Right kidney (tissue), 9 donors: ENCODE measurements at places on chromosomes 11 and 22.

- no peak for DNase-seq
Measured at GRCh38 chr22:22694106-22694505, 49.7 kb downstream of the GGTLC2 start.

GRCh38 chr11:116946414-116946813 is 109.0 kb upstream of the APOA1 start:
- no peak for DNase-seq

DNA sequence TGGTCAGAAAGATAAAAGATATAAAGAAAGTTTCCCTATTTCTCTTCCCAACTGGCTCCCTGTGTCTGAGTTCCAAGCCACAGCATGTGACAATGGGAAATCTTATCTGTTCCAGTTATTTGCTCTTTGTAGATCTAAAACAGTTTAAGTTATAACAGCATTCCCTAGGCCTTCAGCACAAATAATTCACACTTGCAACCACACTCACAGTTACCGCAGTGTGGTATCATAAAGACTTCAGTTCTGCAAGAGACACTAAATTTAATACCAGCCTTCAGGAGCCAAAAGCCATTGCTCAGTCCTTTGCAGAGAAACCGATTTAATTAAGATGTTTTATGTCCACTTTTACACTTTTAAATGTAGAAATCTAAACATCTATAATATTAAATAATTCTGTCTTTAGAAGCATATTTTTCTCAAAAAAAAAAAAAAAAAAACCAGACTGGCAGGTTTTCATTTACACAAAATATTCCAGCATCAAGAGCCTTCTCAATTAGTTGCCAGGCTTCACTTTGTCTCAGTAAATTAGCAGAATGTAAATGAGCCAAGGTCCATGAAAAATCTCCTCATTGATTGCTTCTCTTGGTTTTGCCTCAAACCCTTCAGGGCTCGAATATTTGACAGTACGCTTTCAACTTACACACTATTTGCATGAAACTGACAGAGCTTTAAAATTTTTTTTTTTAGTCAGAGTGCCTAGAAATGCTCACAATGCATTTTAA is 300.0 kb upstream of the DDI1 start:
- DNase-seq: no peak

GRCh38 chr11:65424205-65425104 is 1.9 kb downstream of the NEAT1 start:
- no peak for DNase-seq

DNA sequence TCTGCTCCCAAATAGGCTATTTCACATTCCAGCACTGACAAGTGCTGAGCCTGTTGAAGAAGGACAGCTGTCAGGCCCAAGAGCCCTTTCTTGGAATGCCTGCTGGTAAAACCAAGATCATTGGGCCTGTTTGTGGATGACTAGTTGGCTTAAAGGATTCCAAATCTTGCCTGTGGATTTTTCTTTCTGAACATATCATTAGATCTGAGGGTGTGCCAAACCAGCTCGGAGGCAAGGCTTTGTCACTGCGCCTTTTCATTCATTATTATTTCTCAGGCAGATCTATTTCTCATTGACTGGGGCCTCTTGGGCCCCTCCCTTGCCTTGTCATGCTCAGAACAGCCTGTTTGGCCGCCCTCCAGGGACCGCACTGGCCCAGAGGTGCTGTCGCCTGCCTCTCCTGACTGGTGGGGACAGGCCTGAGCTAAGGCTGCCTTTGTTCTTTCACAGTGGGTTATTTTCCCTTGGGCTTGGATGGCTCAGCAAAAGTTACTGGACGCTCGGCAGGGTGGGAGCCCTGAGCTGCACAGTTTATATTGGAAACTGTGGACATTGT is 222.7 kb upstream of the SESN3 start:
- DNase-seq: no peak

GRCh38 chr22:28986366-28986765 is 75.3 kb downstream of the C22orf31 start:
- no peak for DNase-seq

DNA sequence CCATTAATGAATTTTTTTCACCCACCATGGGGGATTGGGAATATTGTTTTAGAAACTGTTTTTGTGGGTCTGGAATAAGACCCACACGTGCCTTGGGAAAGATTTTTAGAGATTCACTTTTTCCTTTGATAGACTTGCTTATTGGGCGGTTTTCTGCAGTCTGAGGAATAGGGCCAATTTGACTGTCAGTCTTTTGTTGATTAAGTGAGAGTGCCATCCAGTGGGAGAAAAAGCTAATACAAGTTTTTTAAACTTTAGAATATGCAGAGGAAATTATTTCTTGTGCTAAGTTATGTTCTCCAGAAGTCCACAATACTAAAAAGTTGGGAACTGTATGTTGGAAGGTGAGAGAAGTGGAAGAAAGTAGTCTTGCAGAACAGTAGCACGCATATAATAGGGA is 56.1 kb downstream of the PRMT3 start:
- DNase-seq: no peak

- peak; percentile 98 for DNase-seq
Measured at GRCh38 chr11:65833297-65834030, at the start of gene SNX32. Gene SNX32, plus strand, starts transcription at chr11:65833963. Its CDS starts 103 bp downstream, at chr11:65834066.

DNA sequence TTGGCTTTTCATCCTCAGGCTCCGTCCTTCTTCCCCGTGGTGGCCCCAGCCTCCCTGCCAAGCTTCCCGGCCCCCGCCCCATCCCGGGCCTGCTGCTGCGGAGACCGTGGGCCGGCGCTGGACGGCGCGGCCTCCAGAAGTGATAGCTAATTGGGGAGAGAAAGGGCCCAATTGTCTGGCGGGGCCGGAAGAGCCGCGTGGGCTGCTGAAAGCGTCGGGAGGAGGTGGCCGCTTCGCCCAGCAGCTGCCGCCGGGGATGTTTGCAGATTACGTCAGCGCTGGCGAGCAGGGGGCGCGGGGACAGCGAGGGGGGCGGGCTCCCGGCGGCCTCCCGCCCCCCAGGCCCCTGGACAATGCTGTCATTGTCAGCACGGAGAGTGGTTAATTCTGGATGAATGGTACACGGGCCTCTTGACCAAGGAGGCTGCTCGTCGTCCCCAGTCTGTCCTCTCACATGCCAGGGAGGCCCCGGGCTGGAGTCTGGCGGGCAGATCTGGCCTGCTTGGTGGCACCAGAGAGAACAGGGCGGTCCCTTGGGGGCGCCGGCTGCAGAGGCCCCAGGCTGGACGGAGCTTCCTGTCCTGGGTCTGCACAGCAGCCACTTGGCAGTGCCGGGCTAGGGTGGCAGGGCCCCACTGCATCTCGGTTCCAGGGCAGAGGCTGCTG is 1.6 kb downstream of the SMIM38 start:
- DNase-seq: peak; percentile 77

- no peak for DNase-seq
Measured at GRCh38 chr22:23580576-23581259, 628 bp upstream of the IGLL1 start.

DNA sequence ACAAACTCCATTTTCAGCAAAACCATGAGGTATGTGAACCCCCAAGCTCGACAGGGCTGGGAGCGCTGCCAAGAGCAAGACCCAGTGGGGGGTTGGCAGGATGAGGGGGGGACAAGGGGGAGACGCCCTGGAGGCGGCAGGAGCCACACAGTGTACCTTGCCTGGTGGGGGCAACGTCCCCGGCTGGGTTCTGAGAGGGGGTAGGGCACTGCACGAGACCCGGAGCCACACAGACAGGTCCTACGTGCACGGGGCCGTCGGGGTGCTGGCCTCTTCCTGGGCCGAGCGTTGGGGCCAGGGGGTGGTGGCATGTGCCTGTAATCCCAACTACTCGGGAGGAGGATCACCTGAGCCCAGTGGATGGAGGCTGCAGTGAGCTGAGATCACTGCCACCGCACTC is 28.8 kb downstream of the TBX1 start:
- no peak for DNase-seq

- no peak for DNase-seq
Measured at GRCh38 chr22:47091921-47092700, 329.7 kb downstream of the TBC1D22A start.

- peak; percentile 70 for DNase-seq
Measured at GRCh38 chr22:29480512-29481264, 670 bp downstream of the NEFH start.

- no peak for DNase-seq
Measured at GRCh38 chr22:49014227-49015201, 813.2 kb downstream of the BRD1 start.

GRCh38 chr11:63747011-63747410 is 21.6 kb downstream of the ZFTA start:
- no peak for DNase-seq

GRCh38 chr11:117743121-117743815 is 53.7 kb downstream of the DSCAML1 start:
- DNase-seq: no peak

DNA sequence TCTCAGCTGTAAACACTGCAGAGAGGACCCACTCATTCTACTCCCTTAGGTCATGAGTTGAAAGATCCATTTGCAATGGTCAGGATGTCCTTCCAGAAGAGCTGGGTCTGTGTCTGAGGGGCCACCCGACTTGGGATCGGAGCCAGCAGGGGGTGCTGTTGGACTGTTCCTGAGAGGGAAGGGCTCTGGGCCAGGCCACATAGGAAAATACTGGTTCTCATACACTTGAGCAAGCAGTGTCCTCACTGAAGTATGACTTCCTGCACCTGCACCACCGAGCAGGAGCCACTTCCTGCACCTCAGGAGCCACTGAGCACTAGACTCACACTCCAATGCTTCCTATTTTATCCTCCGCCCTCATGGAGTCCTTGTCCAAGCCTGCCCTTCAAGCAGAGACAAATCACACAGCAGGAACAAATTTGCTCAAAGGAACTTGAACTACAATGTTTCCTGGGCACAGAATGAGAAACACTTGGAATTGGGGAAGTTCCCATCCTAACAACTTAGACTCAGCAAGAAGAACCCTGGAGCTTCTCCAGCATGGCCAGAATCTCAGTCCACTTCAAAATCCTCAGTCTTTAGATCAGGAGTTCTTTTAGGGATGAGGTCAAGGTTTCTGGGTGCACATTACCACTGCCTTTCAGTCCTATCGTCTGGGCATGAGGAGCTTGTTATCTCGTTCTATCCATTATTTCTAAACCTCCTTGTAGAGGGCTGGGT is 36.6 kb upstream of the VPREB1 start:
- peak; percentile 55 for DNase-seq

GRCh38 chr11:63142459-63142858 is 1.6 kb downstream of the SLC22A24 start:
- DNase-seq: no peak

DNA sequence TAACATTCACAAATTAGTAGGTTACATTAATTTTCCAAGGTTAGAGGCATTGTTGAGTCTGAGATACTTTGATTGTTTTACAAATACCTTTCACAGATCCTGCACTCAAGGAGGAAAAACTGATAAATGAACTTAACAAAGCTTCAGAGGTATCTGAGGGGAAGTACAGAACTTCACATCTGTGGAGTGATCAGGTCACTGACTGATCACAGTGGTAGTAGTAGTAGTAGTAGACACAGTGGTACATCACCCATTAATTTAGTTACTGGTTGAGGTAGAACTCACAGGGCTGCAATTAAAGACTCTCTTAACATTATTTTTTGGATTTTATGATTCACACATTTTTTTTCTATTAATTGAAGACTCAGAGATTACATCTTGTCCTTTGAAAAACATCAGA is 56.7 kb downstream of the DCUN1D5 start:
- DNase-seq: no peak

DNA sequence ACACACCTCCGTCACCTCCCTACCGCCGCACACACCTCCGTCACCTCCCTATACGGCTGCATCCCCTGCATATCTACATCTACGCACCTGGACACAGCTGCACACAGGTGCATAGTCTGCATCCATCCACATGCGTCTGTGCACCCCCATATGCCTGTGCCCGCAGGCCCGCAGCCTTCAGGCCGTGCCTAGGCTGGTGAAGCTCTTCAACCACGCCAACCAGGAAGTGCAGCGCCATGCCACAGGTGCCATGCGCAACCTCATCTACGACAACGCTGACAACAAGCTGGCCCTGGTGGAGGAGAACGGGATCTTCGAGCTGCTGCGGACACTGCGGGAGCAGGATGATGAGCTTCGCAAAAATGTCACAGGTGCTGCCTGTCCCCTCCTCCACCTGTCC is 4.8 kb downstream of the PKP3 start:
- no peak for DNase-seq

DNA sequence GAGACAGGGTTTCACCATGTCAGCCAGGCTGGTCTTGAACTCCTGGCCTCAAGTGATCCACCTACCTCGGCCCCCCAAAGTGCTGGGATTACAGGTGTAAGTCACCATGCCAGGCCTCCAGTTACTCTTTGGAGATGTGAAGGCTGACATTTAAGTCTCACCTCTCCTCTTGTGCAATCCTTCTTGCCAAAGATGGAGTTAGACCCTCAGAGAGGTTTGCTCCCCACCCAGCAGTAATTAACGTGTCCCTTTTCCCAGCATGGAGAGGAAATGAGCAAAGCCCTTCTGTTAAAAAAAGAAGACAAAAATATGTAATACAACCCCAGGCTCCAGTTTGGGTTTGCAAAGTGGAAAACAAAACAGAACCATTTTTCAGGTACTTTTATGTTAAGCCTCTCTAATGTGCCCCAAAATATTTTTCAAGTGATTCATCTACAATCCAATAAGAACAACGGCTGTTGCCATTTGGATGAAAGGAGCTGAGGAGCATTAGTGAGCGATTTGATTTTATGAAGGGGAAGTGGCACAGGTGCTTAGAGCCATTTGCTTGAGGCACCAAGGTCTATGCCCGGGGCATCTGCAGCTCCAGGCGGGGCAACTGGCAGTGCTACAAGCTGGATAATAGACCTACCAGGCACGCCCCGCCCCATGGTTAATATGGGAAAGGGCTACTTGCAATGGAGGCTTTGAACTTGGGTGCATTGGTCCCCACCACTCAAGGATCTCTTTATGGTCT is 57.2 kb downstream of the GRIK4 start:
- no peak for DNase-seq
